ENCODE measurements at places on chromosomes 6 and 20.

- DNase-seq = no peak
These were observed 31.9 kb downstream of the PLCG1 start for GRCh38 chr20:41169162-41169690.

DNA sequence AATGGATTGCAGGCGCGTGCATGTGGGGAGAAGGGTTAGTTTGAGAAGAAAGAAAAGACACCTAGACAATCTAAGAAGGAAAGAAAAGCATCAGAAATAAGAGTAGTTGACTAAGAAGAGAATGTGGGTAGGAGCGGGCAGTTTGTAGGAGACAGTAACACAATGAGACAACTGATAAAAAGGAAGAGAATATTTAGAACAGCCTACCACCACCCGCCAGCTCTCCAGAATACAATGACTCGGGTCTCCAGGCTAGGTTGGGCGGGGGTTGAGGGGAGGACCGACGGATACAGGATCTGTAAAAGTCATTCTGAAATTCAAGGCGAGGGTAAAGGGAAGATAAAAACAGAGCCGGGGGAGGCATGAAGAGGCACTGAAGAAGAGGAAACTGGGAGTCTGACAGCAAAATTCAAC, 712 bp downstream of the ABHD16A start:
- no peak for DNase-seq

DNA sequence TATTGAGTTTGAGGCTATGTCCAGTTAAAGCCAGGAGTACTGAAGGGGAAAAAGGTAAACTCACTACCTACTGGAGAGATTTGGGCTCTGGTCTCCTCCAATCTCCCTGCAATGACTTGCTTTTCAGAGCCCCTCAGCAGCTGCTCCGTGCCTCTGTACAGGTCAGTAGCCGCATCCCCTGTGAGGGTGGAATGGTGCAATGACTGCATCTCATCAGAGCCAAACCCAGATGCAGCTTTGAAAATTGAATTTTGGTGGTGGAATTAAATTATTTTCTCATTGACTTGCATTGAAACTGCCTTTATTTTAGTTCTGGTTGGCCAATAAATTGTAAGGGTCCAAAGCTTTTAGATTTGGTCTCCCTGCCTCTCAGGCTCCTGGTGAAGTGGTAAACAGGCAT, 166.7 kb downstream of the DLL1 start:
- DNase-seq = no peak

DNA sequence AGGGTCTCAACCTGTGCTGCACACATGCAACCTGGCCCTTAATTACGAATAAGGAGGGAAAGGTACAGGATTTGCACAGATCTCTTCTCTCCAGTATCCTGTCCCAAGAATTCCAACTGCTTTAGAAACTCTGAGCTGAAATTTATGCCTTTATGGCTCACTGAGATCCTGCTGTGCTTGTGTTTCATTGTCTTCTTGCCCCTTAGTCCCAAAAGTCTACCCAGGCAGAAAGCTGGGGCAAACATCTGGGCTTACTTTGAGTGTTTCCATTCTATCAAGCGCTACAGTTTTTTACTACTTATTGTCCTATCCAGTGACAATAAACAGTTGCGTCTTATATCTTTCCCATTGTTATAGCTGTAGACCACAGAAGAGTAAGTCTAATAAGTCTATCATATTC, 99.7 kb downstream of the LIN28B start:
- DNase-seq = no peak

GRCh38 chr6:38153076-38153797, 333.7 kb downstream of the ZFAND3 start:
- no peak for DNase-seq

DNA sequence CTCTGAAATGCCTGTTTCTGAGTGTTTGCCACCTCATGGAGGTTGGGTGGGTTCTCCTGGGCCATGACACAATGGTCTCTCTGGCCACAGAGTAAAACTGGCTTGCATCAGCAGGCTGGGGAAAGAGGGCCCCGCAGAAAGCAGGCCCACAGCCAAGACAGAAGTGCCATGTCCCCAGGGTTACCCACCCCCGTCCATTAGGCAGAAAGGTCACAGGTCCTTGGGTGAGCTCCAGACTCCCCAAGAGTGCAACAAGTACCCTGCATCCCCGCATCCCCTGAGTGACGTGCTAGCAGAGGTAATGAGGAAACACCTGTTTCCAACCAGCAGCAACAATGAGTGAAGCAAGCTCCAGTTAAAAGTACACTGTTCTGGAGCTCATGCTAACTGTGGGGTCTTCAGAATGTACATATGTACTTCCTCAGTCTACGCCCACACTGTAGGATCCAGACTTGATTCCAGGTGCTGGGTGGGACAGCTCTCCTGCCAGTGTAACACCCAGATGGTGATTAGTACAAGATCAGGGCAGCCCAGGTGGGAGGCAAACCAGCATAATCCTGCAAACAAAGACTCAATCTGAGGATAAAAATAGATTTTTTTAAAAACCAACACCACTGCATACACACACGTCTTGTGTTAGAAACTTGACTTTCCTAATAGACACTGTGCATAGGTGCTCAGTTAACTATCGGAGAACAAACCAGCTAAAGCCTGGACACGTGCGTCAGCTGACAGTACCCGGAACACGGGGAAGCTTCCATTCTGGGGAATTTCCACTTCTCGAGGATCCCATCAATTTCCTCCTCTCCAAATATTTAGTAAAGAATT, 31.5 kb downstream of the RRBP1 start:
- no peak for DNase-seq

DNA sequence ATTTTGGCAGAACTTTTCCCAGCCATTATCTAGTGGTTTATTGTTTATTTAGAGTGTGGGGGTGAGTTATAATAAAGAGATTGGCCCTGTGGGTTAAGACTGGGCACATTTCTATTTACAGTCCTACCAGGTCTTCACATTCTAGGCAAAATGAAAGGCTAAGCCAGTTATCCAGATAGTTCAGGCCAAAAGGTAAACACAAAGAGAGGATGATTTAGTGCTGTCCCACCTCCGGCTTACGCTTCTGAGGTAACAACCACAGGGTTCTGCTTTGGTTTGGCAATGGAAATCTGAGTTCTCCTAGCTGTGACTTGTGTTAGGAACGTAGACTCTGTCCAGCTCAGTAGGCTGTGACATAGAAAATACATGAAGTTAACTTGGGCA, 50.3 kb upstream of the PTPRK start:
- no peak for DNase-seq

DNA sequence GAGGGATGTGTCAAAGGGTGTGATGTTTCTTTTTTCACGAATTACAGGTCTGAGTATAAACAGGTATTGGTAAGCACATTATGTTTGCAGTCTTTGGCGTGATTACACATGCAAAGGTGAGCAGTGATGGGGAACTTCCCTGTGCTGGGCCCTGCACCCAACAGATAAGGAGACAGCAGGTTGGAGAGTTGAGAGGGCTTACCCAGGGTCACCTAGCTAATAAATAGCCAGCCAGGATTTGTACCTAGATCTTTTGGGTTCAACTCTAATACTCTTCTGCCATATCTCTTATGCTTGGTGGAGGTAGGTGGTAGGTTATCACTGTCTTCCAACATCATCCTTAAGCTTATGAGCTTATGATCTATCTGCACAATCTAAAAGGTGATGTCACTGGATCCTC, 46.5 kb downstream of the AFG1L start:
- DNase-seq = no peak

- DNase-seq = no peak
These were observed 39.6 kb downstream of the KIAA0319 start for GRCh38 chr6:24606200-24606930.

DNA sequence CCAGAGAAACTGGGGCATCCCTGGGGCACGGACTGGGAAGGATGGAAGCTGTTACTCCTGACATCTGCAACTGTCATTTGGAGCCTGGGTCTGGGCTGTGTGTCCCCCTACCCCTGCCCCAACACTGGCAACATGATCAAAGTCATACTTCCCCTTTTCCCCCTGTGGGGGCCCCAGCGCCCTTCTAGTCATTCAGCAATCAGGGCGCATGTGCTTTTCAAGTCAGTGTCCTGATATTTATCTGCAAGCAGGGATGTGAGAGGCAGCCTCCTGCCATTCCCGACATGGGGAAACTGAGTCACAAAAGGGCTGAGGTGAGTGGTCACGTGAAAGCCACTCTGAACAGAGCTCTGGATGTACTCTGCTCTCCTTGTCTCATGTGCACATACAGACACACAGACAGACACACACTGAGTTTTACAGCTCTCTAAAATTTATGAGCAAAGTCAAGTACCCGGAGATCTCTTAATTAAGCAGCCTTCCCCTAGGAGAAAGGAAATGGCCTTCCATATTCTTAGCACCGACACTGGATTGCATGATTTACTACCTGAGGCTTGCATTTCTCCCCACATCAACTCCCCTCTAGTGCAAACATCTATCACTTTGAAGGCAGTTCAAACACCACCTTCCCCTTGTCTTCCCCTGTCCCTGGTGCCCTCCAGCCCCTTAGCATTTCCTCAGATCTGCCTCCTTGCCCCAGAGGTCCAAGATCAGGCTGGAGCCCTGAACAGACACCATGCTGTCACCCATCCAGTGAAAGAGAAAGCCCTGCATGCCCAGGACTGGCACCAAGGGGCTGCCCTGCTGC, 170.7 kb downstream of the CDC5L start:
- no peak for DNase-seq

GRCh38 chr6:122399055-122399347, 451 bp upstream of the HSF2 start:
- no peak for DNase-seq

Measured in cerebellar nuclear complex (tissue), 1 donor.